ENCODE measurements at places on chromosomes 4 and X.

GRCh38 chr4:24226023-24226422, 336.2 kb upstream of the PPARGC1A start:
- DNase-seq: no peak

GRCh38 chr4:106851726-106852125, 184.4 kb downstream of the DKK2 start:
- DNase-seq: no peak

GRCh38 chr4:78022517-78022916, 34.6 kb upstream of the FRAS1 start:
- no peak for DNase-seq

DNA sequence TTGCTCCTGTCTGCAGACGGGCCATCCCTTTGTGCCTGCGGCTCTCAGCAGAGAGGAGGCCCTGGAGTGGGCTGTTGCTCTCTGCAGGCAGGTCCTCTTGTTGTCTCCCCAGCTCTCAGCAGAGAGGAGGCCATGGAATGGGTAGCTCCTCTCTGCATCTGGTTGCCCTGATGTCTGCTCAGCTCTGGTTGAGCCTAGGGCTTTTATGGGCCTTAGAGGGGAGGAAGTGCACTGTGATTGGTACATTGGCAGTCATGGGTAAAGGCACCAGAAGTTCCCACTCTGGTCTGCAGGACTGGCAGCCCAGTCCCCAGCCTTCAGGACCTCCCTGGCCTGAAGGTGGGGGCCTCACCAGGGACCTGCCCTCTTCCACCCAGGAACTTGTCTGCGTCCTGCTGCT, 21.5 kb downstream of the SPON2 start:
- no peak for DNase-seq

- DNase-seq: no peak
Observed at GRCh38 chr4:115453416-115453815, 340.0 kb upstream of the NDST4 start.

DNA sequence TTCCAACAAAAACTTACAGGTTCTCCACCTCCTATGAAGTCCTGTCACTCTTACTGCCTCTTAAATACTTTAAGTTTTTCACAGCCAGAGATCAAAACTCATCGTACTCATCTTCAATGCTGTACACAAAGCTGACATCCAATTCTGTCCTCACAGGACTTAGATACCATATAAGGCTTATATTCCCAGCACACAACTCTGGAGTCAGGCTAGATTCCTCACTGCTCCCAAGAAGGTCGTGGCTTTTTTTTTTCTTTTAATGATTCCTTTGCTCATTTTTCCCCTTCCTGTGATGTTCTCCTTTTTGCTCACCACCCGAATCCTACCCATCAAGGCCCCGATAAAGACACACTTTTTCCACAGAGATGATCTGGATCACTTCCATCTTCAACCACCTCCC, 914 bp downstream of the TRAPPC2 start:
- DNase-seq: no peak

- DNase-seq: no peak
Observed at GRCh38 chr4:117447925-117448324, 362.5 kb upstream of the TRAM1L1 start.

GRCh38 chrX:47577424-47577823, 4.8 kb upstream of the TIMP1 start:
- no peak for DNase-seq

DNA sequence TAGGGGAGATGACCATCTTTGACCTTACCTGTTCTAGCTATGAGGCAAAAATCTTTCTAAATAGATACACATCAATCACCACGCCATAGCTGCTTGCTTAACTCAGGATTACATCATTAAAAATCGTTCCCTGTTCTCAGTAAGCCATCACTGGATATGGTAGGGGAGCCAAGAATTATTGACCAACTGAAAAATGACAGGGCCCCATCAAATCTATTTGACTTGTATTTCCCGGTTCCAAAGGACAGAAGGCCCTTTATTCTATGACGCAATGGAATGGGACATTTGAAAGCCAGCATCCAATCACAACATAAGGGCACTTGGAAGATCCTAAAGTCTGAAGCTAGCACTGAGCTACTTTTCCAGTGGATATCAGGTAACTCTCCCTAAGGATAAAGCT, 75.6 kb upstream of the NOCT start:
- no peak for DNase-seq
